ENCODE measurements at places on chromosomes 7 and 10.

DNA sequence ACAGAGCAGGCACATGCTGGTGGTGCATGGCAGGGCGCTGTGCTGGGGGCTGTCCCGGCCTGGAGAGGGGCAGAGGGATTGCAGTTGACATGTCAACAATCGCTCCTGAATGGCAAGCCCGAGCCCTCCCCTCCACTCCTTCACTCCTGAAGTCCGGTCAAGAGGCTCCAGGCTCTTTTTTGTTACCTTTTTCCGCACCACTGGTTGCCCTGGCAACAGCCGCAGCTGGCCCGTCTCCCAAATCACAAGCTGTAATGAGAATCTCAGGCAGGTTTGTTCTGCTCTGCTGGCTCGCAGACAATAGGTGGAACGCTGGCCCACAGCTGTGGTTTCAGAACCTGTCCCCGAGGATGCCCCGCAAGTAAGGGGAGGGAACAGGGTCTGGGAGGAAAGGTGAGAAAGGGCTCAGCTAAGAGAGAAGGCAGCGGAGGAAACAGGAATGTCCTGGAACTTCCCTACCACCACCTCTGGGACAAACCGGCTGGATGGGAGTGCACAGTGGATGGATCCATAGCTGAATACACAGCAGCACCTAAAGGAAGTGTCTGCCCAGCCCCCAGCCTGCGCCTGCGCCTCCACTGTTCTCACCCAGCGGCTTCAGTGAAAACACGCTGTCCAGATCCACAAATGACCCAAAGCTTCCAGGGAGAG is 58.9 kb downstream of the CALML3 start:
- no peak for DNase-seq

GRCh38 chr10:37710831-37711616 is 146.4 kb downstream of the ZNF248 start:
- DNase-seq: no peak

DNA sequence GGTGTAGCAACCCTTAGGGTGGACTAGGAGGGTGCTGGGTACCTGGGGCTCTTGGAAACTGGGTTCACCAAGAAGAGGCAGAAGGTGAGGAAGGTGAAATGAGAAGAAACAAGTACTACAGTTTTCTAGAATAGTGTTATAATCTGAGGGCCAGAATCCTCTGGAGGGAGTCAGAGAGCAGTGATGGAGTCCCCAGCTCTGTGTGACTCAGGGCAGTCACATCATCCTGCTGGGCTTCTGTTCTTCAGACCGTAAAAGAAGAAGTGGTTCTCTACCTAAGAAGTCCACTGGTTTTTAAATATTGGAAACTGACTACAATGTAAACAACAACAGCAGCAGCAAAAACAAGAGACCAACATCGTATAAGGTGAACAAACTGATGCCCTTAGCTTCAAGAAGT is 197.3 kb downstream of the PRPF18 start:
- DNase-seq: no peak

- DNase-seq: no peak
Observed at GRCh38 chr7:141073641-141074161, at the start of gene TMEM178B. TSS of gene TMEM178B (plus strand) at chr7:141074064.

DNA sequence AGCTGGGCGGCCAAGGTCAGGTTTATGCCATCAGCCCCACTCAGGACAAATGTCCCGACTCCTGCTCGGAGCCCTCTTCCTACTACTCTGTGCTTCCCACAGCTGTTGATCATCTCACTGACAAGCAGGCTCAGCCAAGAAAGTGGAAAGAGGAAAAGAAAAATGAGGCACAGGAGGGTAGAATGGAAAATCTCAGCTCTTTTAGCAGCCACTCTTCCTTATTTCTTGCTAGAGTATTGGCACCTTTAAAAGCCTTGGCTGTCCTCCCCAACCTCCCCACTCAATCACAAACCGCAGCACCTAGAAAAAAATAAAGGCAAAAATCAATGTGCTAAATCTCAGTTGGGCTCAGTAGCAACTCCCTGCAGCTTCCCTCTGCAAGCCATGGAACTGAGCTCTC is 35.3 kb upstream of the AGK start:
- no peak for DNase-seq

DNA sequence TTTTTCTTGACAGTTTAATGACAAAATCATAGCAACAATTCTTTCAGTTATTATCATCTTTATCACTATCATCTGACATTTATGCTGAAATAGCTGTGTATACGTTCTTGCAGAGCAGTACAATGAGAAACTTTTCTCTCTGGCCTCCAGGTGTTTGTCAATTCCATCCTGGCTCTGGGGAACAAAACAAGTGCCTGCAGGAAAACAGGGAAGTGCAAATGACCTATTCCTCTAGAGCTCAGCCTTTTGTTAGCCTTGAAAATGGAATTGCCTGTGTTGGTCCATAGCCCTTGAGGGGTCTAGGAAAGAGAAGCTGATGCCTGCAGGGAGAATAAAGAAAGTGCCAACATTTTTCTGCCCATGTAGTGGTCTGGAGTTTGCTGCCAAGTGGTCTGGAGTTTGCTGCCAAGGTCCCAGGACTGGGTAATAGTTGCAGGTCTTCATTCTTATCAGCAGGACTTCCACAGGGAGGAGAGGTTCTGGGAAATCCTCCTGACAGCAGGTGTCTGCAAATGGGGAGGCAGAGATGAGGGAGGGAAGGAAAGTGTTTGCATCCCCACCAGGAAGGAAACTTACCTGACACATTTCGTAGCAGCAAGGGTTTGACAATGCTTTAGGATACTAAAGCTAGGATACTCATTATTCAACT is 10.1 kb upstream of the CSTF2T start:
- no peak for DNase-seq

GRCh38 chr10:116766837-116767634 is 24.7 kb upstream of the HSPA12A start:
- DNase-seq: no peak

DNA sequence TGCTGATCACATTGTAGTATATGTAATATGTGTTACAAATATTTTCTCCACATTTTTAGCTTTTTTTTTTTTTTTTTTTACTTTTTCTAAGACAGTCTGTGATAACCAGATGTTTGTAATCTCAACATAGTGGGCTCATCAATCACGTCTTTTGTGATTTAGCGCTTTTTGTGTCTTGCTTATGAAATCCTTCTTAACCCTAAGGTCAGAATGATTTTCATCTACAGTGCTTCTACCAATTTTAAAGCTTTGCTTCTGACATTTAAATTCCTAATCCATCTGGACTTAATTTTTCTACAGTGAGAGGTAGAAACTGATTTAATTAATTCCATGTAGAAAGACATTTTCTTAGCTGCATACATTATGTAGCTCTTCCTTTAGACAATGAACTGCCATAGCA is 626.4 kb downstream of the TNS3 start:
- no peak for DNase-seq

DNA sequence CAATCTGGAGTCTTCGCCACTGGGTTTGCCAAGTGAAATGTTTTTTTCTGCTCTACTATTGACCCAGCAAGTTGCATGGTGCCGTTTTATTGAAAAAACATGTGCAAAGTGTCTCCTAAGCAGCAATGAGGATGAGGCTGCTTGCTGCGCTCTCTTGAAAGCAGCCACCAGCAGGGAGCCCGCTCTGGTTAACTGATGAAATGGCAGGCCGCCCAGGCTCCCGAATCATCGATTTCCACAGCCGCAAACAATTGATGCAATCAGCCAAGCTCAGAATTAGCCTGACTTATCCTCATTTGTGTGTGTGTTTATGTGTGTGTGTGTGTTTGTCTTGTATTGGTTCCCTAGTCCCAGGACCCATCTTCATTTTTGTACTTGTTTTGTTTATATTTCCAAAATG is 22.2 kb upstream of the LYZL1 start:
- no peak for DNase-seq

DNA sequence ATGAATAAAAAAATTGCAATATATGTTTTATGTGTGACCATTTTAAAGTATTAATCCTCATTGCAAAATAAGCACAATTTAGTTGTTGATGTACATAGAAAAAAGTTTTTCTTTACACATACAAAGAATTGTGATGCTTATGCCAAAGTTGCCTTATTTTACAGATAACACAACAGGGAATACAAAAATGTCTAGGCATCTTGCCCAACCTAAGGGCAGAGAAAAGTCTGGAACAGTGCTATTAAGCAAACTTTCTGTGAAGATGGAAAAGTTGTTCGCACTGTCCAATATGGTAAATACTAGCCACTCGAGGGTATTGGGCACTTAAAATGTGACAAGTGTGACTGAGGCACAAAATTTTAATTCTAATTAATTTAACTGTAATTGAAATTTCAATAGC is 190.2 kb upstream of the HGF start:
- DNase-seq: no peak

- DNase-seq: no peak
Observed at GRCh38 chr7:133320891-133321290, 68.0 kb downstream of the EXOC4 start.

DNA sequence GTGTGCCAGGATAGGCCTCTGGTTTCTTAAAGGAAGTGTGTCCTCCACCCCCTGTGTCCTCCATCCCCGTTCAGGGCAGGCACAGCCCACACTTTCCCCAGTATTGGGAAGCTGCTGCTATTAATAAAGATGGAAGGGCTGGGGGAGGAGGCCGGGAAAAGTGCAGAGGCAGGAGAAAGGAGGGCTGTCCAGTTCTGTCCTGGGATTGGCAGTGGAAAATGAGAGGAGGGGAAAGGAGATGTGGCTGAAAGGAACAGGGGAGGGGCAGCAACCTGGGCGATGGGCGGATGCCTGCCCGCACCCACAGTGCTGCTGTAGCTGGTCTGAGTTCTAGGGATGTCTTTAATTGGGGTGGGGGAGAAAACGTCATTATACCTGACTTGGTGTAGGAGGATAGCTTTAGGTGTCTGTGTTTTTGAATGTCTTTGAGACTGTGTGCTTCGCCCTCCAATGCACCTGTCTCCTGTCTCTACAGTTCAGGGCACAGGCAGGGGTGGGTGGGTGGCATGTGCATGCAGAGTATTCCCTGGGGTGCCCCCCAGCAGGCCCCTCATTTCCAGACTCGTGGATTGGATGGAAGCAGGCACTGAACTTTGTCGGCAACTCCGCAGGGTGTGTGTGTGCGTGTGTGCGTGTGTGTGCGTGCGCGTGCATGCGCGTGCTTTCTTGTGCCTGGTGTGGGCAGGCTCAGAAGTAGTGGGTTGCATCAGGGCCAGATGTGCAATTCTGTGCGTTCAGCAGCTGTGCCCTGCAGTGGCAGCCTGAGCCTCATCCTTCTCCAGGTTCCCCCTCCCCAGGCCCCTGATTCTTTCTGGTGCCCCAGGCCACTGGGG is 2.5 kb downstream of the TRIM8 start:
- DNase-seq: no peak

DNA sequence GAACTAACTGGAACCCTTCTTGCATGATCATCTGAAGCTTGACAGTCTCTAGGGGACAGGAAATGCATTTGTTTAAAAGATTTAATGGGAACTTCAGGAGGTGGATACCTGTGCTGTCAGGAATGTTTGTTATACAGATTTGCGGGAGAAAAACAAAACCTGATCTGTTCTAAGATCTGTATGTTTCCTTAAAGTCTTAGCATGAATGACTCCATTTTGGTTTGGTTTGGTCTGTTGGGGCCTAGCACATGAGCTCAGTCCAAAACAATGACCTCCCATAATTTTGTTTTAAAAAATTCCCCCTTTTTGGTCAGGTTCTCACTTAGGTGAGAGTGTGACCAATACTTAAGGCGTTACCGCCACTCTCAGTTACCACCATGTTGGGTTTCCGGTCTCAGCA is 138.7 kb downstream of the AKR1D1 start:
- no peak for DNase-seq

GRCh38 chr10:74705358-74705980 is 120.9 kb upstream of the KAT6B start:
- DNase-seq: no peak

- DNase-seq: no peak
Observed at GRCh38 chr10:78720091-78720490, 348.7 kb upstream of the ZMIZ1 start.

GRCh38 chr7:74453322-74454011 is at the start of gene GTF2IRD1:
TSS of gene GTF2IRD1 (plus strand) at chr7:74453906. CDS start at chr7:74508081, 54,175 bp downstream.
- peak; percentile 80 for DNase-seq

DNA sequence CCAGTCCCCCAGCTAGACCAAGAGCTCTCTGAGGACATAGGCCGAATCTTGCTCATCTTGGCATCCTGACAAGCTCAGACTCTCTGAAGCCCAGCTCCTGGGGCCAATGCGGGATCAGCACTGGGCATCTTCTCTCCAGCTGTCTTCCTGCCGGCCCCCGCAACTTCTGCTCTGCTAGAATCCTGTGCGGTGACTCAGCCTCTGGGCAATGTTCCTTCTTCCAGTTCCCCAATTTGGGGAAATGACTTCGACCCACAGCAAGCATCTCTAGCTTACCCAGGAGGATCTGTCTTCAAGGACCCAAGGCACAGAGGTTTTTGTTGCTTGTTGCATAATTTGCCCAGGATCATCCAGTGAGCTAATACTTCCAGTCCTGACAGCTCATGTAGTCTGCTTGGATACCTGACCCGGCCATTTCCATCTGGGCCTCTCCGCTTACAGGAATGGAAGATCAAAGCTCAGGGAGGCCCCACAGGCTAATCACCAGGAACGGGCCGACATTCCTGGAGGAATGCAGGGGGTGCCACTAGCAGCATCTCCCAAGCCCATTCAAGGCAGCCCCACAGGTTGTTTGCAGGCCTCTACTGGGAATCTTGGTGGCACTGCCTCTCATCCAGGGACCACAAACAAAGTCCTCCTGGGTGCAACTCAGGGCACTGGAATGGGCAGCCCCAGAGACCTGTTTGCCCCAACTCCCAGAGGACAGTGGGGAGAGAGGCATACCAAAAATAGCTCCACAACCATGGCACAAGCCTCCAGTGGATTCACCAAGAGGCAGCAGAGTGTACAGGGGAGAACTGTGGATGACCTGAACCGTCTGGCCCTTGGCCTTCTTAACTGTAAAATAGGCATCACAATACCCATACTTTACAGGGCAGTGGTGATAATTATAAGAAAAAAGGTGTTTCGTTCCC is 151.9 kb downstream of the NEURL1 start:
- DNase-seq: peak; percentile 78
